Frontal cortex (tissue), 4 donors: ENCODE measurements at places on chromosomes 11 and 22. TPM values are rescaled to one million over a fixed set of nuclear protein-coding genes. Genes with fewer than 3 reads are reported as not detected.

DNA sequence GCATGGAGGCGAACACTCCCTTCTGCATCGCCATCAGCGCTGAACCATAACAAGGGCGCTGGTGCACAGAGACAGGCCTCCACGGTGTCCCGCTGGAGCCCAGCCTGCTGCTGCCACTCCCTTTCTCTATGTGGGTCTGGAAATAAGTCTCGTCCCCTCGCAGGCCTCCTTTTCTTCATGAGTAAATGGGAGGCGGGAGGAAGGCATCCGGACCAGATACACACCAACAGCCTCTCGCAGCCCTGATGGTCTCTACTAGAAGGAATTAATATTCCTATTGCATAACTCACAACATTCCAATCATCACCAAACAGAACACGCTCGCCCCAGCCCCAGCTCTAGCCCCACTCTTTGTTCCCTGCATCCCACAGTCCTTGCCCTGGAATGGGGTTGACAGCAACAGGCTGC, 14.9 kb downstream of the RASD2 start:
- no peak for DNase-seq

- DNase-seq = no peak
These were observed 83.9 kb upstream of the USP47 start for GRCh38 chr11:11757909-11758308.

DNA sequence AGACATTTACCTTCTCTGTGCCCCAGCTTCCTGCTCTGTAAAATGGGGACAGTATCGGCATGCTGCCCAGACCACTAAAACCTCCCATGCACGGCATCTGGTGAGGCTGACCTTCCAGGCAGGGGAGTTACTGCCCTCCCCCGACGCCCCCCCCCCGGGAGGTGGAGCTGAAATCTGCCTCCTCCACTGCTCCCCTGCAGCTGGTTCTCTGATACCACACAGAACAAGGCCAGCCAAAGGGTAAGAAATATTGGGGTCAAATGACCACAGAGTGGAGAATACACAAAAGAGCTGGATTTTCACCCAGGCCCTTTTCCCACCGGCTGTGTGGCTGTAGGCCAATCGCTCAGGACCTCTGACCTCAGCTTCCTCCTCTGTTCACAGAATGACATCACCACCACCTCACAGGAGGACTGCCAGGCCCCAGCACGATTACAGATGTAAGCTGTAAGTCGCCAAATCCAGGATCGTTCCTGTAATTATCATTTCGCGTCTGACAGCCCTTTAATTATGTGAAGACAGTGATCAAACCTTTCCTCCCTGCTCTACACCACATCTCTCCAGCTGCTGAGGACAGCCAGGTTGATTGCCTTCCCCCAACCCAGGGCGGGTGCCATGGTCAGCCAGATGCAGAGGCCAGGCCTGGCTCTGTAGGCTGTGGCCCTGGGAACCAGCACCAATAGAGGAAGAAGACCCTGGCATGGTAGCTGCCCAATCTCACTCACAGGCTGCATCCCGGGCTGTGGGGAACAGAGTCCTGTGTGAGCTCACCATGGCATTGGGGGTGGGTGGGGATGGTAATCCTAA, 35.7 kb upstream of the KLHL35 start:
- DNase-seq = peak; percentile 42

Gene CCDC34
- 13.0 TPM for total RNA-seq

DNA sequence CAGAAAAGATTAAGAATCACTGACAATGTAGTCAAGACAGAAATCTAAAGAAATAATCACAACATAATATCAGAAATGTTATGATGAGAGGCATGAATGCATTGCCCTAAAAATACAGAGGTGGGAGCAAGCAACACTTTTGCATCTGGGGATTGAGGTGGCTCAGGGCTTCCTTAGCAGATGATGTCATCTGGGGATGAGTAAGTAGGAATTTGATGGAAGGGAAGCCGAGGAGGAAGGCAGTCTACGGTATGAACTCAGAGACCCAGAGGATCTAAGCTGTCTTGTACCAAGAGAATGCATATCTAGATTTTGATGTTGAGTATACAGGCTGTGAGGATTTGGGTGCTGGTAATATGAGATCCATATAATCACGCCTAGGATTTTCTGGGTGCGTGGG, 193.0 kb upstream of the SNX19 start:
- DNase-seq = peak; percentile 7

DNA sequence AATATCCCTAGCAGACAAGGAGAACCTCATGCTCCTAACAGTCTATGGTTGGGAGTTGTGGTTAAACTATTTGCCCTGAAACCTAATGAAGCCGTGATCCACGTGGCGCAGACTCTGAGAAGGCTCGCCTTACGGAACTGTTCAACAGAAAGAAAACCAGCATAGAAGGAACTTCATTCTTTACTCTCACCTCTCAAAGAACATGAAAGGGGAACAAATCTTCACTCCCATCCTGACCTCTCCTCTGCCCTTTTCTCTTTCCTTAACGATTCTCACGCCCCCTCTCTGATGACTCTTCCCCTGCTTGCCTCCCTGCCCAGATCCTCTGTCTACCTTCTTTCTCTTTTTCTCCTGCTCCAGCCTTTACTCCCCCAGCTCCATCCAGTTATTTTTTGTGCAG, 54.2 kb downstream of the IRAG1 start:
- no peak for DNase-seq

GRCh38 chr11:2811206-2812091, 74.1 kb downstream of the CDKN1C start:
- DNase-seq = no peak

- DNase-seq = no peak
These were observed 133.5 kb downstream of the RBFOX2 start for GRCh38 chr22:35894937-35895708.

Gene CCDC117
- 27.3 TPM for total RNA-seq

Gene PRODH
- 0.82 TPM for total RNA-seq

DNA sequence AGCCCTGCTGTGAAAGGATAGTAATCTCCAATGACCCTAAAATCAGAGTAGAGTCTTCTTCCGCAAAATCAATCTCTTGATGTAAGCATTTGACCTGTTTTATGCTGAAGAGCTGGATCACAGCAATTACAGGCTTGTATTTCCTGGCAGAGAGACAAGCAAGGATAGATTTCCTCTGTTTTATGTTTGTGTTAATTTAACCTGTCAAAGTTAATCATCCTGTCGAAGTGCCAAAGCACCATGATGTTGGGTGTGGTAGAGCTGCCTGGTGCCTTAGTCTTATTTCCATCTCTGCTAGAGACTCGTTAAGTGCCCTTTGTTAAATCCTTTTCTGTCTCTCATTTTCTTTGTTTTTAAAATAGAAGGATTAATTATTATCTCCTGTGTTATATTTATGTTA, 248.1 kb downstream of the CNTN5 start:
- DNase-seq = no peak

Gene TRAF6
- total RNA-seq = 13.0 TPM

Gene SNAP29
- 6.5 TPM for total RNA-seq

Gene CARD10
- 4.1 TPM for total RNA-seq

DNA sequence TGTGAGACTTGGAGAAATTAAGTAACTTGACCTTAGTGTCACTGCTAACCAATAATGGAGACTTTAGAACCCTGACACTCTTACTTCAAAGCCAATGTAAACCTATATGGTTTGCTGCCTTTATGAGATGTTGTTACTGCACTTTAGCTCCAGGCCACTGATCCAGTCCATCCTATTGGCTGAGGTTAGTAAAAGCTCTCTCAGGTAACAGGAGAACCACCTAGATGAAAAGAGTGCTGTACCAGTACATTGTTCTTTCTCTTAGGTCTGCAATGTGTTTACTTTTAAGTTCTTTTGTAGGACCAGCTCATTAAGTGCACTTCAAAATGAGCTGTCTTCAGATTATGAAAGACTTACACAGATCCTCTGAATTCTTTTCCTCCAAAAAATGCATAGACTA, 994.0 kb upstream of the FAT3 start:
- DNase-seq = no peak

DNA sequence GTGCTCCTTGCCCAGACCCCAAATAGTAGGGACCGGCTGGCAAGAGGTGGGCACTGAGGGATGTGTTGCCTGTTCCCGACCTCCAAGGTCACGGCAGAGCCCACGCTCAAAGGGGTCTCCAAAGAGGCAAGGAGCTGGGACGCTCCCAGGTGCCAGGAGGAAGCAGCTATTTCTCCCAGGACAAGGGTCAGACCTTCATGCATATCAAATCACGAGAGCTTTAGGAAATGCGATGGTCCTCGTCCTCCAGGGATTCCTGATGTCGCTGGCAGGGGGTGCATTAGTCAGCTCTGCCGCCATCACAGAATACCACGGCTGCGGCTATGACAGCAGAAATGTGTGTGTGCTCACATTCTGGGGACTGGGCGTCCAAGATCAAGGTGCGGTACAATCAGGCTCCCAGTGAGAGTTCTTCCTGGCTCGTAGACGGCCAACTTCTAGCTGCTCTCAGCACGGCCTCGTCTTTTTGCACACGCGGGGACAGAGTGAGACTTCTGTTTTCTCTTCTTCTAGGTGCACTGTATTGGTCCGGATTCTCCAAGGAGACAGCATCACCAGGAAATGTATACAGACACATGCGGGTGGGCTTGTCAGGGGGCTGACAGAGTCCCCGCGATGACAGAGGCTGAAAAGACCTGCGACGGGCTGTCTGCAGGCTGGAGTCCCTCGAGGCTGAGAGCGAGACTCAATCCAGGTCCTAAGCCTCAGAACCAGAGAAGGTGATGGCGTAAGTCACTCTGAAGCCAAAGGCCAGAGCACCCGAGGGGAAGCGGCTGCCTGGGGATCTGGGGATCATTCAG, 81.6 kb downstream of the SHANK2 start:
- no peak for DNase-seq

Gene GUCY1A2
- 108 TPM for total RNA-seq

GRCh38 chr11:2582351-2582945, 117.3 kb downstream of the KCNQ1OT1 start:
- DNase-seq = no peak

DNA sequence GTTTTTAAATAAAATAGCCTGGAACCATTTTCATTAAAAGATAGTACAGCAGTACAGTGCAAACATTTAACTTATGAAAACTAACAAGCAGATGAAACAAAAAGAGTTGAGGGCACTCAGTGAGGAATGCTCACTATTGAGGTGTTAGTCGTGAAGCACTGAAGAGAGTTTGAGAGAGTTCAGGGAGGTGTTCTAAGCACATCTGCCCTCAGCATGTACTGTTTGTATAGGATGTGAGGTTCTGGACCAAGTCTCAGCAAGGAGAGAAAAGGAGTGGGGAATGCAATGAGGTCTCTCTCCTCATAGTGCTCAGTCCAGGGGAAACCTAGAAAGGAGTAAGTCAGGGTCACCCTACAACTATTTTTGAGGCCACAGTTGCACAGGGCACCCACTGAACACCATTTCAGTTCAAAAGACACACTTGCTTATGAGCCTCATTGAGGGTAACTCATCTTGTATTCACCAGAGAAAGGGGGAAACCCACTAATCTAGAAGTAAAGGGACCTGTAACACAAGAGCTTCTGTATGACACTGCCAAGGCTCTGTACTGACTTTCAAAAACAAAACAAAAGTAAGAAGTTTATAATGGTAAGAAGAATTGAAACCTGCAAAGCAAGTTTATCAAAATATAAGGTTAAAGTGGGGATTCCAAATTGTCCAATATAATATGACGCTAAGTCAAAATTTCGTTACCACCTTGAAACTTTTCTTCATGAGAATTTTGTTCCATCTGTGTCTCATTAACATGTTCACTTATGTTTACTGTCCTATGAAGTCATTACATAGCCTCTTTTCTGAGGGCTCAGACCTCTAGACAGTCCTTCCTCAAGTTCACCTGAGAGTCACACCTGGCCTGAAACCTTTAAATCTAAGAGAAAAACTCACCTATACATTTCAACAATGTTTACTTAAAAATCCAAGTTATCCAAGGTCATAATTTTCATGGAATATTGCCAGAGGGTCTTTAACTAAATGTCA, 275.3 kb downstream of the ETS1 start:
- no peak for DNase-seq

GRCh38 chr22:31230155-31230870, 18.2 kb downstream of the LIMK2 start:
- DNase-seq = no peak

DNA sequence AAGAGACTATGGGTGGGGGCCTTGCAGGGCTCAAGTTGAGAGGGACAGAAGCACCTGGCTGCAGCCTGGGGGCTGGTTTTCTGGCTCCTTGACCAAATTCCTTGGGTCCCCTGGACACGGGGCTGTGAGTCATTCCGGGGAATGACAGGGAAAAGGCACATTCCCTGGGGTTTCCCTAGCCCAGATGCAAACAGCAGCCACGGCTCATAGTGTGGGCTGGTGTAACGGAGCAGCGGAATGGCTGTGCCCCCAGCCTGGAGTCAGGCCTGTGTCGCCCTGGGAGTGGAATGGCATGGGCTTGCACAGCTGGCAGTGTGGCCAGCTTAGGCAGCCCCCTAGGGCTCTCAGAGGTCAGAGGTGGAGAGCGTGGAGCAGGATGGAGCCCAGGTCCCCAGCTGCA, 77.6 kb upstream of the KCNQ1OT1 start:
- no peak for DNase-seq

- DNase-seq = no peak
These were observed 119.2 kb downstream of the DSCAML1 start for GRCh38 chr11:117677729-117678310.
